ENCODE measurements at places on chromosomes 5 and 9.
A peak's percentile ranks its signal among the peaks of the same experiment; 100 is the strongest.

- DNase-seq: no peak
Measured at GRCh38 chr5:164818445-164818844, 1313.0 kb downstream of the MAT2B start.

DNA sequence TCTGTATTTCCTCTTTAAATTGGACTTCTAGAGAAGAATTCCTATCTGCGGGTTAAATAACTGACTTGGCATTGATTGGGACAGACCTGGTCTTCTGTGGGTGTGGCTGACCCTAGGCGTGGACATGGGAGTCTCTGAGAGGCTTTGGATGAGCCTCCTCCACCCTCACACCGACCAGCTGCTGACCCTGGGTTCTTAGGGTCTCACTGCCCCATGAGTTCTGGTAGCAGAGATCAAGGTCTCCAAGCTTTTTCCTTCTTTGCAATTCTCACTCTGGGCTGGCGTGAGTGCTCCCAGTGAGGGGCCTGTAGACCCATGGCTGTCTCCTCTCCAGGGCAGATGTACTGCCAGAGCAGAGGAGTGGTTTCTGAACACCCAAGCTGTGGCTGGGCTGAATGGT, 41.6 kb upstream of the PITX1 start:
- no peak for DNase-seq

DNA sequence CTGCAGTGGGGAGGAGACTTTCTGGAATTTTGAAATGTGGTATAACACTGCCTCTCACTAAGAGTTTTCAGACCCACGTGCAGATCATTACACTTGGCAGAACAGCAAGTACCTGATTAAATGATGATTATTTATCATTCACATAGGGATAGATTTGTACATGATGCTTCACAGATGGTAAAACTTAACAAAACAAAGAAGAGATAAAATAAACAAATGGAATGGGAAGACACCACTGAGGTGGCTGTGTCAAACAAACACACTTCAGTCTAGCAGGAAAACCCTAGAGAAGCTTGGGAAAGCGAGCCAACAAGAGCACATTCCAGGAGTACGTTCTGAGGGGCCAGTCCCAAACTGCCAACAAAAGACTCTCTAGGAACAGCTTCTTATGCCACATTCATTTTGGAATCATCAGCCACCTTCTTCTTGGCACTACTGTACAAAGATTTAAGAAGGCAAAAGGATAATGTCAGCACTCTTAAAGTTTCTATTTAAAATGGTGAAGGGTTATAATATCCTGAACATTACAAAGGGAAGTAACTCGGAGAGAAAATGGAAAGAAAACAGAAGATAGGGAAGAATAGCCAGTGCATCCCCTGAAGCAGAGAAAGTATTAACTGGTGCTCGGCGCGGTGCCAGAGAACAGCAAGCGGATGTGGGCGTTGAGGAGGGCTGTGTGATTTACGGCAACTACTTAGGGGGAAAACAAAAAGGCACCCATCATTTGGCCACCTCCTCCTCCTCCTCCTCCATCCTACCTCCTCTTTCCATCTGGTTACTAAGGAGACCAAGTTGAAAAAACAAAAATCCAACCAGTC, 1.6 kb downstream of the MED27 start:
- peak; percentile 45 for DNase-seq

- no peak for DNase-seq
Measured at GRCh38 chr5:171914726-171915338, 91.6 kb downstream of the FBXW11 start.

DNA sequence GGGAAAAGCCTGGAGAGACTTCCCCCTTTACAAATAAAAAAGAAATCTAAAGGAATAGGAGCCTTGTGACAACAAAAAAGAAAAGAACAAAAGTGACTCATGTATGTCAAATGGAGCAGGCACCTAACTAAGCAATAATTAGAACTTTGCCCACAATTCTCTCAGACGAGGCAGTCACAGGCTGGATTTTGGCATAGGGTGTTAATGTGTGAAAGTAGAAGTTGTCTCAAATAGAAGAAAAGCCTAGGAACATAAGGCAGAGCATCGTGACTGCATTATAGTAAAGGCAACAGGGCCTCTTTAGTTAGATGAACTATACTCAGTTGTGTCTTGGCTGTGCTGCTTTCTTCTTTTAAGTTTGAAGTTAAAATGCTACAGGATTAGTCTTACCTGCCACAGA, 219.9 kb upstream of the TMEM161B start:
- DNase-seq: no peak

GRCh38 chr5:94285984-94286383, 332.4 kb downstream of the KIAA0825 start:
- no peak for DNase-seq
